ENCODE measurements at places on chromosomes 13 and 19.

- DNase-seq = no peak
These were observed 22.1 kb downstream of the MIPEP start for GRCh38 chr13:23867027-23867491.

DNA sequence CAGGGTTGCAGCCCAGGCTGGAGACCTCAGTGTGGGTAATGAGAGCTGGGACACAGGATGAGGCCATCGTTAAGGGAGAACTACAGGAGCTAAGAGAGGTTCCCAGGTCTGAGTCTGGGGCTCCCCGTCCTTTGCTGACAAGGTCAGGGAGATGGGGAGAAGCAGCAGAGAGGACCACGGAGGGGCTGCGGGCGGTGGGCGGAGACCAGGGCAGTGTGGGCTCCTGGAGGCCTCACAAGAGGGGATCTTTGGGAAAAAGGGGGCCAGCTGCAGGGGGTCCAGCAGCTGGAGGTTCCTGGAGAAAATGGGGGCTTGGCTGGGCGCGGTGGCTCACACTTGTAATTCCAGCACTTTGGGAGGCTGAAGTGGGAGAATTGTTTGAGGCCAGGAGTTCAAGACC is 16.0 kb downstream of the RFX1 start:
- no peak for DNase-seq

DNA sequence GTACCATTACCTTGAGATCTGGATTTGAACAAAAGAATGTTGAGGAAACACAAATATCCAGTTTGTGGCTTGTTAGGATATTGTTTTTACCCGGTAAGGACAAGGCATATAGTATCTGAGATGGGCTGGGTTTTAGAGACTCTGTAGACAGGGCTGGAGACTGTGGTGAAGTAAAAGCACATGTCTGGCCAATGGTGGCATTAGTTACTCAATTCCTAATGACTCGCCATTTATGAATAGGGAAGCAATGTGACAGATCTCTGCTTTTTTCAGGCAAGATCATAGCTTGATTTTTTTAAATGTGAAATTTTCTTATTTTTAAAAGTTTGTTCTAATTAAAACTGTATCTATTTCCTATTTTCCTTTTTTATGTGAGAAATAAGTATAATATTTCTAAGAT is 371.1 kb upstream of the SPRY2 start:
- no peak for DNase-seq

DNA sequence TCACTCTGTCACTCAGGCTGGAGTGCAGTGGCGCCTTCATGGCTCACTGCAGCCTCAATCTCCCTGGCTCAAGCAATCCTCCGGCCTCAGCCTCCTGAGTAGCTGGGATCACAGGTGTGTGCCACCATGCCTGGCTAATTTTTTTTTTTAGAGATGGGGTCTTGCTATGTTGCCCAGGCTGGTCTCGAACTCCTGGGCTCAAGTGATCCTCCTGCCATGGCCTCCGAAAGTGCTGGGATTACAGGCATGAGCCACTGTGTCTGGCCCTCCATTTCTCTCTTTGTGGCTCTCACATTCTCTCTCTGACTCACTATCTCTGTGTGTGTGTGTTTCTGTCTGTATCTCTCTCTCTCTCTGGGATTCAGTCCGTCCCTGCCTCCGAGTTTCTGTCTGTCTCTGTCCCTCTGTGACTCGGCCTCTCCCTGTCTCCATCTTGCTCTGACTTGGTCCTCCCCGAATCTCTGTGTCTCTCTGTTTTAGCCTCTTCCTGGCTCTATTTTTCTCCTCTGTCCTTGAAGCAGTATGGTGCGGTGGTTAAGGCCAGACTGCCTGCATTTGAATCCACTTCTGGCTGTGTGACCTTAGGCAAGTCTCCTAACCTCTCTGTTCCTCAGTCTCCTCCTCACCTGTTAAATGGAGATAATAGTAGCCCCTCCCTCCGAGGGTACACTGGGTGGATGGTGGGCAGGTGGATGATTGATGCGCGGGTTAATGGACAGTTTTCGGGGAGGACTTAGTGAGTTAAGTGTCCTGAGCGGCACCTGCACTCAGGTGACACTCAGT is 11.0 kb downstream of the MEIS3 start:
- no peak for DNase-seq

- no peak for DNase-seq
These were observed 291.6 kb upstream of the MAB21L1 start for GRCh38 chr13:35768073-35768472.

DNA sequence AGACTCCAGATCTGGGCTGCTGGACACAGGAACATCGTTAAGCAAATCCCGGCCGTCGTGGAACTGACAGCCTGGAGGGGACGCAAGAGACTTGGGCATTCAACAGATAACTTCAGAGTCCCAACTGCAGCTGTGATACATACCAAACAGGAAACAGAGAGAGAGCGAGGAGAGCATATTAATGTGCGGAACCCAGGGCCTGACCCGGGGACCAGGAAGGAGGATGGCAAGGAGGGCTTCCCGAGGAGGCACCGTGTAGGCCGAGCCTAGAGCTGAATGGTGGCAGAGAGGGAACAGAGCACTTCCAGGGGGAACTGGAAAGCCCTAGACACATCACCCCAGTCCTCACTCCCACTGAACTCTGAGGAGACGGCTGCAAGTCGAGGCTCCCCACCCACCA is 68.1 kb downstream of the SIPA1L3 start:
- DNase-seq = no peak

GRCh38 chr19:38099966-38100365 is 124.1 kb downstream of the DPF1 start:
- no peak for DNase-seq

- DNase-seq = no peak
These were observed 448.9 kb downstream of the DCT start for GRCh38 chr13:94030415-94031119.

DNA sequence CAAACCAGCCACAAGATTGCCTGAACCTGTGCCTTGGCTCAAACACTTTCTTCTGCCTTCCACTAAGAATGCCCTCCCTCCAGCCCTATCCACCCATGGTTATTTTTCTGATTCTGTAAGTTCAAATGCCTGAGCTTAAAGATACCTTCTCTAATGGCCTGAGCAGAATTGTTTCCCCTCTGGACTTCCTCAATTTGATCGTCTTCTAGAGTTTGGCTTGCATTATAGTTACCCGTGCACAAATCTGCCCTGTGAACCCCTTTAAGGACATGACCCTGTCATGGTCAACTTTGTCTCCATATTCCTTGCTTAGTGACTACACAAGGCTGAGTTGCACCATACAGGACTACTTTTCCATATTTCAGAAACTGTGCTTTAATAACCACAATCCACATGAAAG is 481.0 kb downstream of the FOXO1 start:
- no peak for DNase-seq

- no peak for DNase-seq
These were observed 100.0 kb downstream of the TRPC4 start for GRCh38 chr13:37769545-37769944.

- DNase-seq = no peak
These were observed 18.9 kb upstream of the GARRE1 start for GRCh38 chr19:34235425-34235940.

DNA sequence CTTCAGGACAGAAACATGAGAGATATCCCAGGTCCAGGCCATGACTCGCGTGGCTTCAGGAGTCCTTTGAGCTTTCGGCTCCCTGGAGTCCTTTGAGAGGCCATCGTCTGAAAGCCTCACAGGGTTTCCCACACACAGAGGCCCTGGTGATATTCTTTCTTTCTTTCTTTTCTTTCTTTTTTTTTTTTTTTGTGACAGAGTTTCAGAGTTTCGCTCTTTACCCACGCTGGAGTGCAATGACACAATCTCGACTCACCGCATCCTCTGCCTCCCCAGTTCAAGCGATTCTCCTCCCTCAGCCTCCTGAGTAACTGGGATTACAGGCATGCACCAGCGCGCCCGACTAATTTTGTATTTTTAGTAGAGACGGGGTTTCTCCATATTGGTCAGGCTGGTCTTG is 5.5 kb downstream of the SIN3B start:
- no peak for DNase-seq
